ENCODE measurements at places on chromosomes 1 and 21. TPM values are rescaled to one million over a fixed set of nuclear protein-coding genes. Genes with fewer than 3 reads are reported as not detected.

The SPATA46 gene
- not detected for total RNA-seq

DNA sequence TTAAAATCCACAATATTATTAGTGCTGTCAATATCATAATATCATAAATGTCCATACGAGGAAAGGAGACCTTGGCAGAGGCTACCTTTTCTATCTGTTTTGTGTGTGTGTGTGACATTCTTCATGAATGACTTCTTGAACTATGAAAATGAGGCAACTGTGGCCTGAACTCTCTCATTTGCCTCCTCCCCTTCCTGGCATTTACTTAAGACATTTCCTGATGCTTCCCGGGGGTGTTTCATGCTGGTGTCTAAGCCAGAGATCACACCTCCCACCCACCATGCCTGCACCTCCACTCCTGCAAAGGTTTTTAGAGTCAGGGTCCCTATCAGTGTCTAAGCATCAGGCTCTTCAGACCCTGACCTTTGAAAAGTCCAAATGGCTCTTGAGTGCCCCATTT is 420.9 kb downstream of the KIF26B start:
- H3K27ac ChIP-seq = no peak overlapping the region
- no peaks in the 10 kb centered on the region for H3K36me3 ChIP-seq
- H3K4me1 ChIP-seq = peaks cover 8% of the 10 kb centered on the region
- DNase-seq = no peak

- peaks cover 36% of the 10 kb centered on the region for H3K4me1 ChIP-seq
- DNase-seq = no peak
- H3K4me3 ChIP-seq = peak overlapping the region; percentile 62
- peaks cover 13% of the 10 kb centered on the region for H3K36me3 ChIP-seq
- H3K27ac ChIP-seq = peak overlapping the region; percentile 94
Measured at GRCh38 chr1:44819608-44820327, 11.4 kb downstream of the BTBD19 start.

- peaks cover 25% of the 10 kb centered on the region for H3K36me3 ChIP-seq
- no peaks in the 10 kb centered on the region for H3K27me3 ChIP-seq
- no peak overlapping the region for H3K4me3 ChIP-seq
- H3K27ac ChIP-seq = no peak overlapping the region
Measured at GRCh38 chr1:5947071-5947821, 45.0 kb downstream of the NPHP4 start.

Measured in osteocyte (in vitro differentiated cells).